ENCODE measurements at places on chromosomes 13 and 19.

GRCh38 chr13:110155072-110155471 lies 151.9 kb downstream of the COL4A1 start:
- DNase-seq, result no peak

GRCh38 chr19:17525141-17525540 lies 13.7 kb downstream of the PGLS start:
- no peak for DNase-seq

- no peak for DNase-seq
These were observed 248.7 kb downstream of the TDRD3 start for GRCh38 chr13:60645676-60646075.

GRCh38 chr13:74708629-74709028 lies 574.4 kb upstream of the KLF12 start:
- no peak for DNase-seq

DNA sequence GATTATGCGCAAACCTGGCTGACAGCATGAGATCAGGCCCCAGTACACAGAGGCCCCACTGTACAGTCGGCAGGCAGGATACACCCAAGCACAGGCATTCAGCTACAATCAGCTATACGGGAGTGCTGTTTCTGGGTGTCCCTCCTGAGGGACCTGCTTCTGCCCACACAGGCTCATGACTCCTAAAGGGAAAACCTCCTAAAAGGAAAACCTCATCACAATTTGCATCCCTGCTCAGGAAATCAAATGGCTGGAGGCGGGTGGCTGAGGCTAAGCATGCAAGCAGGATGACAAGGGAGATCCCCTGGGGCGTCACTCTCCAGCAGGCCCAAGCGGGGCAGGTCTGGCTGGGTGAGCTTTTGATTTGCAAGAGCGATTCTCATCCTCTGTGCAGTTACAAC lies 99.8 kb downstream of the CRYL1 start:
- DNase-seq, result no peak

DNA sequence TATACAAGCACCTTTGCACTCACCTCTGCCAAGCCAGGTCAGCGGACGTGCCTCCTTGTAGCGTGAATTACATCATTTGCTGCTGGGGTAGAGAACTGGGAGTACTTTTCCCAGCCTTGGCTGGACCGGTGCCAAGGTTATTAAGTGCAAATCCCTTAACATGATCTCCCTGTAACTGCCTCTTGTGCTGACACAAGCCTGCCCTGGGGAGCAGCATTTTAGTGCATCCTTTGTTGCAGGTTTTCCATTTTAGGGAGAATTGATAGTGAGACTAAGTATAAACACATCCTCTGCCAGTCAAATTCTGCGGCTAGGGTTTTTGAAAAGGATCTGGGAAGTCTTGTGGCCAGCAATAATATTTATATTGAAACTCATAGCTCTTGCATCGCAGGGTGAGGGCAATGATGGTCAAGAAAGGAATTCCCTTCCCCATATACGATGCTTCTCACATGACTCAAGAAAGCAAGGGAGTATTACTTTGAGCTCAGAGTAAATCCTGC lies 32.7 kb upstream of the DCLK1 start:
- DNase-seq, result no peak

- no peak for DNase-seq
These were observed 135.7 kb downstream of the LMO7 start for GRCh38 chr13:75771818-75772217.

DNA sequence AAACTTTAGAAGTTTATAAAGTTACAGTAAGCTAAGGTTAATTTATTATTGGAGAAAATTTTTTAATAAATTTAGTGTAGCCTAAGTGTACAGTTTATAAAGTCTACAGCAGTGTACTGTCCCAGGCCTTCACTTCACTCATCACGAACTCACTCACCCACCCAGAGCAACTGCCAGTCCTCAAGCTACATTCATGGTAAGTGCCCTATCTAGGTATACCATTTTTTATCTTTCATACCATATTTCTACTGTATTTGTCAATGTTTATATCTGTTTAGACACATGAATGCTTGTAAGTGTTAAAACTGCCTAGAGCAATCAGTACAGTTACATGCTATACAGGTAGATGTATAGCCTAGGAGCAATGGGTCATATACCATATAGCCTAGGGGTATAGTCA lies 12.5 kb downstream of the INTS6 start:
- DNase-seq, result no peak

GRCh38 chr13:104011505-104012241 lies 945.5 kb upstream of the SLC10A2 start:
- DNase-seq, result no peak

- no peak for DNase-seq
These were observed 111.5 kb upstream of the ZNF507 start for GRCh38 chr19:32233885-32234284.

GRCh38 chr13:57452228-57452627 lies 179.3 kb upstream of the PCDH17 start:
- no peak for DNase-seq

GRCh38 chr13:72960114-72960513 lies 98.7 kb upstream of the KLF5 start:
- DNase-seq, result no peak

- DNase-seq, result no peak
These were observed 29.7 kb upstream of the ZNF681 start for GRCh38 chr19:23788411-23788810.

DNA sequence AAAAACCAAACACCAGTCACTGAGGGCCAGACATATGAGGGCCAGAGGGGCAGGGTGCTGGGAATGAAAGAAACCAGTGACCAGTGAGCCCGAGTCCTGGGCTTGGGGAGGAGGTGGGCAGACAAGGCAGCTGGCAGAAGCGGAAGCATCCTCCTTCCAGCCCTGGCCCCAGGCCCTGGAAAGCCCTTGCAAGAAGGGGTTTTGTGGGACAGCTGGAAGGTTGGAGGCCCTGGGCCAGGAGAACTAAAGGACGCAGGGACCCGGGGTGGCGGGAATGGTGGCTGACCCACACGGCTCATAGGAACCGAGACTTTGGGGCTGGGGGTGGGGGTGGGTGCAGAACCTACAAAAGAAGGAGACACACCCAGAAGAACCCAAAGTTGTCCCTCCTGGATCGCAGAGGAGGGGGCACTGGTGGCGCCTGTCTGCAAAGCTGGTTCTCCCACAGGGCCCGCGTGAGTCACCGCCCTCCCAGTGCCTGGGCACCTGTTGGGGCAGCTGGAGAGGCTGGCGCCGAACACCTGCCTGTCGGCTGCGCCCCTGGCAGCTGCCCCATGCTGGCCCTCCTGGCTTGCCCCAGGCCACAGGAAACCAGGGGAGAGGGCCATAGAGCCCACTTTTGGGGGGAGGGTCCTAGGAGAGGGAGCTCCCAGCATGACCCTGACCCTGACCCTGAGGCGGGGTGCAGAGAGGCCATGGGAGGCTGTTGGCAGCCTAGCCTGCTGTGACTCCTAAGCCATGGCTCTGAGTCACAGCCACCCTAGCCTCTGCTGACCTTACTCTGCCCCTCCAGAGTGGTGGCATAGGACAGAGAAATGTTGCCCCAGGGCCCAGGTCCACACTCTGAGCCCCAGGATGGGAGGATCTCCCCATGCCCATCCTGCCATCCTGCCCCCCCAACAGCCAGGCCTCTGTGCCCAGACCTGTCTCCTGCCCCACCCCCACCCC lies 802 bp downstream of the DMPK start:
- no peak for DNase-seq

- no peak for DNase-seq
These were observed 710.0 kb upstream of the ARGLU1 start for GRCh38 chr13:107277911-107278310.

GRCh38 chr19:36527873-36528193 lies 238 bp downstream of the ZNF260 start:
- DNase-seq, result peak; percentile 1

All from CD4-positive, alpha-beta T cell treated with Interleukin-15 for 4 hours (primary cell).